ENCODE measurements at places on chromosomes 6 and 20.

GRCh38 chr20:45452772-45453691 lies 16.5 kb upstream of the WFDC2 start:
- no peak for DNase-seq

GRCh38 chr6:46961711-46962110 lies 40.0 kb upstream of the ADGRF5 start:
- DNase-seq = no peak

- DNase-seq = peak; percentile 48
Measured at GRCh38 chr6:111727802-111728201, 122.1 kb upstream of the TRAF3IP2 start.

- no peak for DNase-seq
Measured at GRCh38 chr6:69390125-69390524, 406.7 kb downstream of the LMBRD1 start.

- no peak for DNase-seq
Measured at GRCh38 chr6:122063076-122063475, 336.4 kb upstream of the HSF2 start.

GRCh38 chr20:15071085-15071808 lies 733.8 kb upstream of the FLRT3 start:
- no peak for DNase-seq

DNA sequence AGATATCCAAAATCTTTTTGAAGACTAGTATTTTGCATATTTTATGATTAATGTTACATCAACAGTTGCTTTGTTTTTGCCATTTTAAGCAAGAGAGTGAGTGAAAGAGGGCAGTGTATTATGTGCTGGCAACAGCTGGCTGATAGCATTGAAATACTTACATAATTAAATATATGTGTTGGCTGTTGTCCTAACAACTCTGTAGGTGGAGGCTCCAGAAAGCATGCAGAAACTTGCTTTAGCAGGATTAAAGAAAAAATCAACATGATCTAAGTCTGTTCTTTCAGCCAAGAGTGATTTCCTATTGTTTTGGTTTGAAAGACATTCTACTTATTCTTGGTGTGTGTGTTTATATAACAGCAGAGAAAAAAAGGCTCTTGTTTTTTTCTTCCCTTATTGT lies 127.5 kb downstream of the CDKAL1 start:
- DNase-seq = peak; percentile 26

- no peak for DNase-seq
Measured at GRCh38 chr20:10454151-10454750, 19.1 kb downstream of the SLX4IP start.

DNA sequence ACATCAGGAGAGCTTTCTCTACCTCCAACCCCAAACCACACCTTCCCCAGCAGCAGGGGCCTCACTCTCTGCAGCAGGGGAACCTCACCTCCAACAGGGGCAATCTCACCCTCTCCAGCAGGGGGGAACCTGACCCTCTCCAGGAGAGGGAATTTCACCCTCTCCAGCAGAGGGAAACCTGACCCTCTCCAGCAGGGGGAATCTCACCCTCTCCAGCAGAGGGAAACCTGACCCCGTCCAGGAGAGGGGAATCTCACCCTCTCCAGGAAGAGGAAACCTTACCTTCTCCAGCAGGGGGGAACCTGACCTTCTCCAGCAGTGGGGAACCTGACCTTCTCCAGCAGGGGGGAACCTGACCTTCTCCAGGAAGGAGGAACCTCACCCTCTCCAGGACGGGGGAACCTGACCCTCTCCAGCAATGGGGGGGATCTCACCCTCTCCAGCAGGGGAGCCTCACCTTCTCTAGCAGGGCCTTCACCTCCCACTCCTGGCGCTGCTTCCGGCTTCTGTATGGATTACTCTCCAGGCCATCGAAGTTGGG lies 3.1 kb downstream of the B3GALT4 start:
- peak; percentile 83 for DNase-seq

DNA sequence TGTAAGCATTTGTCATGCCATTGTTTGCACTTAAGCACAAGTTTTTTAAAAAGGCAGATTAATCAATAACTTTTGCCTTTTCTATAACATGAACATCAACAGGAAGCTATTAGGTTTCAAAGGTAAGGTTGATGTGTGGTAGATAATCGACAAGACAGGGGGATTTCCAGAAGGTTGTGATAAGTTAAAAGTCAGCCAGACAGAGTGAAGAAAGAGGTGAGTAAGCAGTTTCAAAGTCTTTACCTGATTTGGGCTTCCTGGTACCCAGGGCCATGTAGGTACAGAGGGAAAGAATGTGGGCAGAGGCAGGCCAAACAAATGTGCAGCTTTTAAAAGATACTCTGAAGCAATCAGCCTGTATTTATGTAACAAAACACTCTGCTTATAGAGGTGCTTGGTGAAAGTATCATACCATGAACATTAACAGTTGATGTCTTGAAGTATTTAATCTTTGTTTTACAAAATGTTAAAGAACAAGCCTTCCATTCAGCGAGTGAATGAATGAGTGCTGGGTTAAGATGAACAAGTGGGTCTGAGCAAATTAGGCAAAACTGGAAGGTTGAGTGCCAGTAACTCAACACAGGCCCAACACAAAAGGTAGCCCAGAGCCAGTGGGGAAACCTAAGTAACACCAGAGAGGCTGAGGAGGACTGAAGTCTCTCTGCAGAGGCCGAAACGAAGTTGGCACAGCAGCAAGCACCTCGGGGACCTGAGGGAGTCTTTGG lies 60.2 kb downstream of the LRRC1 start:
- no peak for DNase-seq

- no peak for DNase-seq
Measured at GRCh38 chr6:31878726-31879125, at the start of gene SLC44A4. Gene SLC44A4, minus strand, starts transcription at chr6:31878997. Its CDS starts 17 bp downstream, at chr6:31878980.

DNA sequence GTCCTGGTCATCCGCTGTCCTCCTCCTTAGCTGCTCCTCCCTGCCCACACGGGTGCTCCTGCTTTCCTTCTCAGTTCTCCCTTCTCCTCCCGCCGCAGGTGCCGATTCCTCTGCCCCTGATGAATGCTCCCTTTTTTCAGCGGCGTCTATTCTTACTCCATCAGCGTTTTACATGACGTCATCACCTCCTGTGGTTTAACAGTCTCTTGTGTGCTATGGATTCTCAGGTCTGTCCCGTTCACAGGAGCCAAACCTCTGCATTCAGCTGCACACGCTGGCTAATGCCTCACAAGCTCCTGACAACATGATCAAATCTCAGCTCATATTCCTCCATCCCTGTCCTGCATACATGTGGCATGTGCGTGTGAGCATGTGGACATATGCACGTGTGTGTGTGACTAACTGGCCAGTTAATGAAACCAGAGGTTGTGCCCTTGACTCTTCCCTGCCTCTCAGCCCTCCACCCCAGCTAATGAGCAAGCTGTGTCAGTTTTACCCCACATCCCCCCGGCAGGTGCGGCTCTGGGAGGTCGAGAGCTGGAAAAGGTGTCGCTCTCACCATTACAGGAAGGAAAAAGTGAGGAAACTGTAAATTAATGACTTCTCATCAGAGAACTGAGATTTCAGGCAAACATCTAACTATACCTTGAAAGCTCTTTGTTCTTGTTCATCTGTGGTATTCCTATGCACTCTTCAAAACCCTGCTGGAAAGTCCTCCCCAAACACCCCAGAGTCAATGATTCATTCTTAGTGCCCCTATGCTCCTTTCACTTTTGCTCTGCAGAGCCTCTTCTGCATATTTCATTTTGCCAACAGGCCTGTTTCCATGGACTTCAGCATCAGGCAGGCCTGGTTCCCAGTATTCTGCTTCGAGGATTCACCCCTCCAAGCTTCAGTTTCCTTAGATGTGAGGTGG lies 163.1 kb downstream of the TTLL2 start:
- no peak for DNase-seq

DNA sequence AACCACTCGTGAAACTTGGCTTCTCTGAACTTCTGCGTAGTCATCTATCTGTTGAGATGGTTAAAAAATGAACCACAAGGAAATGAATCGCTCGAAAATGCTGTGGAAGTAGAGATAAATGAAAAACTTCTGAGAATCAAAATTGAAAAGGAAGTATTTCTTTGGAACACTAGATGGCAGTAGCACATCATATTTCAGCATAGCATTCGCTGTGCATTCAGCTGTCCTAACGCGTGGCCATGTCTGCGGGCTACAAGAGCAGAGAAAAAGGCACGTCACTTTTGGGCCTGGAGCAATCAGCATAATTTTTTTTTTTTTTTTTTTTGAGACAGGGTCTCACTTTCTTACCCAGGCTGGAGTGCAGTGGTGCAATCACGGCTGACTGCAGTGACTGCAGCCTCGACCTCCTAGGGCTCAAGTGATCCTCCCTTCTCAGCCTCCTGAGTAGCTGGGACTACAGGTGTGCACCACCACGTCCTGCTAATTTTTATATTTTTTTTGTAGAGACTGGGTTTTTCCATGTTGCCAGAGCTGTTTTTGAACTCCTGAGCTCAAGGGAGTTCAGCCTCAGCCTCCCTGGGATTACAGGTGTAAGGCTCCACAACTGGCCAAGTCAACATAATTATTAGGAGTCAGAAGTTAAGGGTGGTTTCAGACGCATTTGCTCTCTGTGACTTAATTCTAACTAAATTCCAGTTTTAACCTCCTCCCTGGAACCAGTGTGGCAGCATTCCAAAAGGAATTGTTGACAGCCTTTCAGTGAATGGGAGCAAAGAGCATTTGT lies 8.8 kb upstream of the PERP start:
- peak; percentile 90 for DNase-seq

GRCh38 chr20:63117151-63117550 lies 98.8 kb downstream of the YTHDF1 start:
- no peak for DNase-seq

- DNase-seq = no peak
Measured at GRCh38 chr20:257419-257818, at the start of gene DEFB132. Gene DEFB132, plus strand, starts transcription at chr20:257724. Its CDS starts 55 bp downstream, at chr20:257779.

- DNase-seq = no peak
Measured at GRCh38 chr6:37077905-37078296, 72.4 kb downstream of the FGD2 start.

- no peak for DNase-seq
Measured at GRCh38 chr20:50744143-50744792, 12.9 kb downstream of the PARD6B start.

GRCh38 chr20:15643713-15644112 lies 929.5 kb downstream of the KIF16B start:
- peak; percentile 10 for DNase-seq
